ENCODE measurements at places on chromosomes 5 and 9.

GRCh38 chr5:119016125-119016774 is 27.9 kb upstream of the DTWD2 start:
- no peak for DNase-seq

DNA sequence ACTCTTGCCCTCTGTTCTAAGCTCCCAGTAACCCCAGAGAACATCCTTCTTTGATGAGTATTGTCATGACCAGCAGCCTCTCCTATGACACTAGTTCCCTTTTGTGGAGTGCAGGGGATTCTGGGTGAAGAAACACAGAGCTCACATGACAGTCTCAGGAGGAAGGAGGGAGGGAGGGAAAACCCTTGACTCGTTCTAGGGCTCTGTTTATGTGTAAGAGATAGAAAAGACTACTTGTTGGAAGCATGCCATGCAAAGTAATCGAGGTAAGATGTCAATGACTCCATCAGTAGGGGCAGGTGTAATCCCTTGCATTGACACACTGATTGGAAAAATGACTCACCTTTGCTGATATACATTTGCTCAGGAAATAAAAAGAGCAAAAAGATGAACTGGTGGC is 190.2 kb upstream of the ELL2 start:
- no peak for DNase-seq

GRCh38 chr5:169945831-169946261 is 34.4 kb downstream of the INSYN2B start:
- DNase-seq = no peak

- no peak for DNase-seq
These were observed 16.5 kb downstream of the DHX29 start for GRCh38 chr5:55290991-55291390.

- DNase-seq = no peak
These were observed 108.9 kb upstream of the LHFPL2 start for GRCh38 chr5:78757269-78758053.

GRCh38 chr9:87606841-87607521 is 109.3 kb downstream of the DAPK1 start:
- no peak for DNase-seq

GRCh38 chr5:168407211-168407610 is 79.1 kb upstream of the RARS1 start:
- DNase-seq = no peak

DNA sequence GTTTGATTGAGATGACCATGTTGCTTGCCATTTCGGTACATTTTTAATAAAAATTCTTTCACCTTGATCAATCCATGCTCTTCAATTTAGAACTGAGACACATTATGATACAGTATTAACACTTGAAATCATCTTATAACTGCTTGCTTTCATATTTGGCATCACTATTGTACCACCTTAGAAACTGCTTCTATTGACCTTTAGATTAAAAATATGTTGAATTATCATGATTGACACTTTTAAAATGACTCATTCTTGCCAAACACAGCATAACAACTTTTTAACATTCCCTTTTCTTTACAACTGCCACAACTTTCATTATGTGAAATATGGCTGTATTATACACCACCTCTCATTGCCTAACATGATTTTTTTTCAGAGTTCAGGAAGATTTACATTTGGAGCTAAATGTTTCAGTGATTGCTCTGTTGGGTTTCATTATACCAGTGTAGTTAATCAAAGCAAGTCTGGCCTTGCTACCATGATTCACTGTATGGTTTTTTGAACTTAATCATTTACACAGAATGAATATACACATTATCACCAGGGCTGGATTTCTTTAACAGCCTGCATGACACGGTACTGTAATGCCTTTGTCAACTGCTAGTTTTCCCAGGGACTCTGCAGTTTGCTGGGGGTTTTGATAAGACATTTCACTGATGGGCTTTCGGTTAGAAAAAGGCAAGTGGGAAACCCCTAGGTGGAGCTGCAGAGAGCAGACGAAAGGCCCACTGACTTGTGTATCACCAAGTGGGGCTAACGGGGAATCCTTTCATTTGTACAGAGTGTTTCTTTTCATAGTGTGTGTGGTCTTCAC is 93.6 kb upstream of the TLE4 start:
- DNase-seq = no peak

DNA sequence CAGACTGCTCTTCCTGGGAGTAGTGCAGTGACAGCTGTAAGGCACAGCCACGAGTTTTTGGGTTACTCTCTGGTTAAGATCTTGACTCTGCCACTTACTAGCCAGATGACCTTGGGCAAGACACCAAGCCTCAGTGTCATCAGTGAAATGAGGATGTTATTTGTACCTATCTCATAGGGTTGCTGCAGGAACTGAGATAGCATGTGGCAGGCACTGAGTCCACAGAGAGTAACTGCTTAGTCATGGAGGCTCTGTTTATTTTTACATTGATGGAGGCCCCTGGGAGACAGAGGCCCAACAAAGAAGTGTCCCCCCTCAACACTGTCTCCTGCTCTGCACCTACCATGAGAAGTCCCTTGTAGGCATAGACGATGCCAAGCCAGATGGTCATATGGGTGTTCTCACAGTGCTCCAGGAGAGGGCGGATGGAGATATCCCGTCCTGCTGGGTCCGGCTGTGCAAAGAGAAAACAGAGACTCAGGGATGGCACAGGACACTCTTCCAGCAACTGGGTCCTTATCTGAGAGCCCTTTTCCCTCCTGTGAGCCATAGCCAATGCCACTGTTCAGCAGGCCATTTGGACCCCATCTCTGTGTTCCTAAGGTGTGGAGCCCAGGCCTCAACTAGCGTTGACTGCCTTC is 55.4 kb upstream of the TBC1D2 start:
- no peak for DNase-seq

- no peak for DNase-seq
These were observed 320 bp downstream of the PCDHB1 start for GRCh38 chr5:141051521-141051866.

- DNase-seq = no peak
These were observed 446.8 kb downstream of the CCDC171 start for GRCh38 chr9:15999422-16000339.

GRCh38 chr5:32990593-32991420 is 279.7 kb downstream of the NPR3 start:
- DNase-seq = no peak

- no peak for DNase-seq
These were observed 23.4 kb downstream of the SRD5A1 start for GRCh38 chr5:6656680-6657079.

- DNase-seq = no peak
These were observed 167.0 kb downstream of the CRB2 start for GRCh38 chr9:123523001-123523400.

GRCh38 chr5:159409801-159410200 is 79.5 kb upstream of the IL12B start:
- DNase-seq = no peak

DNA sequence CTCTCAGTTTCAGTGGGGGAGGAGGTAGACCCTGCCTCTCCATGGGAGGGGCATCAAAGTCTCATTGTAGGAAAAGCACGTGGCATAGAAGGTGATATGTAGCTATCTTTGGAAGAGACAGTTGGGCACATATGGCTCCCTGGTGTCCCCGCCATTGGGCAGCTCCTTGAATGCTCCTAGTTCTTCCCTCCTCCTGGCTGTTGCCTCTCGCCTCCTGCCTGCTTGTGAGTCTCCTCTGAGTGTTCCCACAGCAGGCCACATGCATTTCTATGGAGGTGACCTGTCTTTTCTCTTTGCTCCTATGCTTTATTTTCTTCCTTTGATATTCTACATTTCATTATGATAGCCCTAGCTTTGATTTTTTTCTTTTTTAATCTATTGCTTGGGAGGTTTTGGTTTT is 138.5 kb downstream of the ARHGAP26 start:
- DNase-seq = no peak

DNA sequence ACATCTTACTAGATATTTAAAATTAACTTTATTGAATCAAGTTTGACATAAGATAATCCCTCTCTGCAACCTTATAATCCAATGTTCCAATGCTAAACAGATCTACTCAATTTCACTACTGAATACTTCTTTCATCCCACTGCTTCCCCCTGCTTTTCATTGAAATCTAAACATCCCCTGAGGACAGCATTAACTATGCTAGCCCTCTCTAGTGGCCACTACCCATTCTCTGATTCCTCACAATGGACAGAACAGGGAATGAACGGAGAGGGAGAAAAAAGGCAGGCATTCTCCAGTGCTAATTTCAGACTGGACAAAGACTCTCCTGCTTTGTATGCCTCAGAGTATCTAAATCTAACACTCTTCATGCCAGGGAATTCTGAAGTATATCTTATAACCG is 54.3 kb upstream of the RGS7BP start:
- no peak for DNase-seq

GRCh38 chr5:62568800-62569432 is 9.7 kb upstream of the LRRC70 start:
- no peak for DNase-seq

DNA sequence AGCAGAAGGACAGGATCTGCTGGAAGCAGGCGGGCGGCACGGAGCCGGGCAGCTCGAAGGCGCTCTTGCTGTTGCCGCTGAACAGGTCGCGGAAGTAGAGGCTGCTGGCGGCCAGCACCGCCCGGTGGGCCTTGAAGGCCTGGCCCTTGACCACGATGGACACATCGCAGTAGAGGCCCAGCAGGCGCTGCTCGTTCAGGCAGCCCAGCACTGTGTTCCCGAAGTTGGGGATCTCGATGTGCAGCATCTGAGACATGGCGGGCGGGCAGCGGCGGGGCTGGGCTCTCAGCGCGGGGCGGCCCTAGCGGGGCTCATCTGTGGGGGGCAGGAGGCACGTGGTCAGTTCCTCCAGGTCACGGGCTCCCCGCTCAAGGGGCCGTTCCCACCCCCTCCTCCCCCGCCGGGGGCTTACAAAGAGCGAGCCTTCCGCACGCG is 44.8 kb downstream of the NACC2 start:
- no peak for DNase-seq

DNA sequence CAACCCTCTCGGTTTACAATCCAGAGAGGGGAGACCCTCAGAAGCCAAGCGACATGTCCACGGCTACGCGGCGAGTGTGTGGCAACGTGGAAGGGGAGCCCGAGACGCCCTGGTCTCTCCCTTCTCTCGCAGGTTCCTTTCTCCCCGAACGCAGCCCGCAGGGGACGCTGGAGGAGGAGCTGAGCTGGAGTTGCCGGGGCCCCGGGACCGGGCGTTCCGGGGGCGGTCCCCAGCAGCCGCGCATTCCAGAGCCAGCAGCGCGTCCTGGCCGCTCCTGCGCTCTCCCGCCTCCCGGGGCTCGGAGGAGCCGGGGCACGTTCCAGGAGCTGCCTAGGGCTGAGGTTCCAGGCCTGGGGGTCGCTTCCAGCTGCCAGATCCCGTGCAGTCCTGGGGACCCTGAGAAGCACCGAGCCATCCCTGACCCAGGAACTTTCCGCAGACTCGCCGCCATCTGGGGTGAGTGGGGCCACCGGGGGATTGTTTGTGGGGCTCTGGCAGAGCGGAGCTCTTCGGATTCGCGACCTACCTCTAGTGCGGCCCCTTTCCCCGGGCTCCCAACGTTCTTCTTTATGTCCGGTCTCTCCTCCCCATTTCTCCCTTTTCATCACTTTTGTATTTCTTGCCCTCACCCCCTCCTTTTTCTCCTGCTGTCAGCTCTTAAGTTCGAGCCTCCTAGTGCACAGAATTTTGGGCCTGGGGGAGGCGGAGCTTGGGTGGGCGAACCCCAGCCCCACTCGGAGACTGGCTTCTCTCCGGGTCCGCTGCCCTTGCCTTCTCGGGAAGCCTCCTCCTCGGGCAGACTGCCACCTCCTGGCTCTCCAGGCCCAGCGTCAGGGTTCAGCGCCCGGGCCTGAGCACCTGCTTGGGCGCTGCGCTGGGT is at the start of gene SMIM3:
Gene SMIM3, plus strand, starts transcription at position 241 of the 880 bp plus-strand sequence. CDS start 16,684 bp downstream, outside the sequence.
- peak; percentile 87 for DNase-seq

GRCh38 chr9:72681283-72681630 is 159.8 kb downstream of the TMC1 start:
- DNase-seq = no peak

DNA sequence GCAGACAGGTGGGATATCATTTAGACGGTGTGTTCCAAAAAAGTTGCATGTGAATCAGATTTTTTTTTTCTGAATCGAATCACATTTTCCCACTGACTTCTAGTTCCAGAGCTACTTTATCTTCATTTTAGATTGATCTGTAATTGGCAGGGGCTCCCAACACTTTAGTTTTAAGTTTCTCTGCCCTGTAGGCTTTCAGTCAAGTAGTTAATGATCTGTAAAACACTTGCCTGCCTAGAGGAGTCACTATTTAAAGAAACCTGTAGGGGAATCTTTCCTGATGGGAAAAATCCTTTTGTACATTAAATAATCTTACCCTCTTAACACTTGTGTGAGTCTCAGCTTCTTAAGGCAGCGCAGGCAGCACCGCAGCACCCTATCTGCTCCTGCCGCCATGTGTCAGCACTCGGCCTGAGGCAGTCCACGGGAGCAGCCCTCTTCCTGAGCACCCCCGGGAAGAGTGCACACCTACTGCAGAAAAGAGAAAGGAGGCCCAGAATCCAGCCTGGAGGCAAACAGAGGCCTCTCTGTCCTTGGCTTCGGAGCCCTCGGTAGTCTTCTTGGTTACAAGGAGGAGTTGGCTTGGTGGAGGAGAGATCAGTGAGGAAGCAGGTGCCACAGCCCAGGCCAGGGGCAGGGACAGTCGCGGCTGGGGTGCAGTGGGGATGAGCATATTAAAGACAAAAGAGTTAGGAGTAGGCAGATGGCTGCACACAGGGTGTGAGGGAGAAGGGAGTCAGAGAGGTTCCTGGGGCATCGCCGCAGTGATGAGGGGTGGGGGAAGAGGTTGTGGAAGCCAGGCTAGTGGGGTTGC is 209.3 kb downstream of the GAPVD1 start:
- no peak for DNase-seq

DNA sequence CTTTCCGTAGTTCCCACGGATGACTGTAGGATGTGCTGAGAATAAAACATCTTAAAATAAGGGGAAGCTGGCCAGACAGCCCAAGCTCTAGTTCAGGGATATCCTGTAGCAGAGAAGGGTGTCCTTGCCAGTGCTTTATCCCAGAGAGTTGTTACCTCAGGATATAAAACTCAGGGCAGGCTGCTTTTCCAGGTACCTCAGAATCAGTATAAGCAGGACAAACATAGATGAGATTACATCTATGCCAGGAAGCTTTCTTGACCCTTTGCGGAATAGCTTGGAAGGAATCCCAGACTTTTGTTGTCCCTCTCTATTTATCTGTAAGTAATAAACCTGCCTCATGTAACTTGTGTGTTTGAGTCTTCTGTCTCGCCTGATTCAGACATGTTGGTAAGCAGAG is 565.7 kb downstream of the PRDM9 start:
- DNase-seq = no peak
